AG20443 (cell line): ENCODE measurements at places on chromosomes 2 and 18.

GRCh38 chr2:183063083-183063482, 15.5 kb upstream of the DUSP19 start:
- DNase-seq = peak; percentile 34

DNA sequence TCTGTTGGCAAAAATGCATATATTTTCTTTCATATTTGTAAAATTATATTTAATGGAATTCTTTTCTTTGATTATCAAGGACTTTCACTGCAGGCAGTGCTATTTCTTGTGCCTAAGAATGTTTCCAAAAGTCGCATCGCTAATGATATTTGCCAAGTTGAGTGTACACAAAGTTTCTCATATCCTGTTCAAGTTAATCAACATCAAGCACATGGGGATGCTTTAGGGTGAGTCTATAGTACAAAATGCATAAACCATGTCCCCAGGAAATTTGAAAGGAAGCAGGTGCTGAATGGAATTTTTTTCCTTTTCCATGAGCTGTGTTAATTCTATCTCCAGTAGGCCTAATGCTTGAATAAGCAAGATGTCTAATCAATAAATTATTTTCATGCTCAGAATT, 129.7 kb downstream of the GALNT1 start:
- DNase-seq = no peak

- DNase-seq = no peak
These were observed 109.4 kb upstream of the LYPD6 start for GRCh38 chr2:149221002-149221401.

GRCh38 chr18:3595369-3596273, 145.6 kb downstream of the TGIF1 start:
- peak; percentile 69 for DNase-seq

GRCh38 chr2:46045888-46046287, 251.3 kb upstream of the EPAS1 start:
- no peak for DNase-seq

DNA sequence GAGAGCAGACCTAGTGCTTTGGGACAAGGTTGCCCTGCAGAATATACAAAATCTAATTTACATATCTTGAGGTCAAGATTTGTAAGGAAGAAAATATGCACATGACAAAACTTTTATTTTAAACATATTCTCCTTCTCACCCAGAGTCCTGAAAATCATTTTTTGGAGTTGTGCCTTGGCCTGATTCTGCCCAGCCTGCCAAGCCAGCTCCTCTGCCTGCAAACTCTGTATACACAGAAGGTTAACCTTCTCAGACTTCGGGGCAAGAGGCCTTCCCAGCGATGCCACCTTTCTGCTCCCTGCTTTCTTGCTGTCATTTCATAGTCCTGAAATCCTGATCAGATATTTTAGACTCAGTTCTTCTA, 95.8 kb upstream of the CAVIN2 start:
- no peak for DNase-seq

DNA sequence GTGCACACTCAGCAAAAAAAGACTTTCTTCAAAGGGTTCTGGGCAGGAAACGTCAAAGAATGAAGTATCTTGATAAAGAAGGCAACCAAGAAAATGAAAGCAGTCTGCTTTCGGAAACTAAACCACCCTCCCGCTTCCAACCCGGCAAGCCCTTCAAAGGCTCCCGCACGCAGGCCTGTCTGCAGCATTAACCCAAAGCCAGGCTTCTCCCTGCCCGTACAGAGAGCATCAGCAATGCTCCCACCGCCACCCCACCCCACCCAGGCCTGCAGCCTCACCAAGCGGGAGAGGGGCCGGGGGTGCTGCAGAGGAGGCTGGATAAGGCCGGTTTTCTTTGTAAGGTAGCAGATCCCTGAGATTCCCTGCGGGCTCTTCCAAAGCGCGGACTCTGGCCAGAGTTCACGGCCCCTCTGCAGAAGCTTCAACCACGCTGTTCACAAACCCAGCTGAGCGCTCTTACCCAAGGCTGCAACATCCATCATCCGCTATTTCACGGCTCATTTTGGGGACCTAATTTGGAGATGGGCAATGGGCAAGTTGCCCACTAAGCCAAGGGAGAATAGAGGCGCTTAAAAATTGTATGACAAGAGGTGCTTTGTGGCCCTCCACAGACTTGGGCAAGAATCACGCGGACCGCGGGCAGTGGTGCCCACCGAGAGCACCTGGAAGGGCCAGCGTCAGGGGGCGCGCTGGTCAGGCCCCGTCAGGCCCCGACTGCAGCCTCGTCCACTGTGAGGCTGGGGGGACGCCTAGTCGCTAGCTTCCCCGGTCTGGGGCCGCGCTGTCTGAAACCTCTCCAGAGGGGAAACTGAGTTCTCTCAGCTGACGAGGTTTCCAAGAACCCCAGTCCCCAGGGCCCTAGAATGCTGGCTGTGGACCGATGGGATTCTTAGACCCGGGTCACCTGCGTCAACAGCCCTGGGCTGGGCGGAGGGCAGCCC, 225.4 kb upstream of the ID2 start:
- no peak for DNase-seq
